ENCODE measurements at places on chromosomes 4 and X. TPM values are rescaled to one million over a fixed set of nuclear protein-coding genes. Genes with fewer than 3 reads are reported as not detected.
A peak's percentile ranks its signal among the peaks of the same experiment; 100 is the strongest.

DNA sequence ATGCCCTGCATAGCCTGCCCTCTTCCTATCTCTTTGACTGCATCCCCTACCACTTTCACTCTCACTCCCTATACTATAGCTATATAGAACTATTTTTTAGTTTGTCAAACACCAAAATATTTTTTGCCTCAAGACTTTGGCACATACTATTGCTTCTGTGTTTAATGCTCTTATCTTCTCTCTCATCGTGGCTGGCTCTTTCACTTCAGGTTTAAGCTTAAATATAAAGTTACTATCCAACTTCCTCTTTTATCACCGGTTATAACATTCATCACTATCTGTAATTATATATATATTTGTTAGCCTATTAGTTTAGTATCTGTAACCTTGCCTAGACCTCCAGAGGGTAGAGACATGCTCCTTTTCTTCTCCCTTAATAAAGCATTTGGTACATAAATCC lies 11.5 kb upstream of the HMGB2 start:
- no peaks in the 10 kb centered on the region for H3K36me3 ChIP-seq
- no peaks in the 10 kb centered on the region for H3K27me3 ChIP-seq
- no peaks in the 10 kb centered on the region for H3K4me1 ChIP-seq
- no peak overlapping the region for H3K27ac ChIP-seq

The MGARP gene
- 0.43 TPM for total RNA-seq

- H3K27ac ChIP-seq, result no peak overlapping the region
- H3K36me3 ChIP-seq, result no peaks in the 10 kb centered on the region
- no peak overlapping the region for H3K4me3 ChIP-seq
- H3K4me1 ChIP-seq, result no peaks in the 10 kb centered on the region
- DNase-seq, result no peak
- H3K27me3 ChIP-seq, result no peaks in the 10 kb centered on the region
Measured at GRCh38 chr4:36235306-36235705, 9.0 kb downstream of the ARAP2 start.

The MAPK10 gene
- total RNA-seq, result 89.1 TPM

DNA sequence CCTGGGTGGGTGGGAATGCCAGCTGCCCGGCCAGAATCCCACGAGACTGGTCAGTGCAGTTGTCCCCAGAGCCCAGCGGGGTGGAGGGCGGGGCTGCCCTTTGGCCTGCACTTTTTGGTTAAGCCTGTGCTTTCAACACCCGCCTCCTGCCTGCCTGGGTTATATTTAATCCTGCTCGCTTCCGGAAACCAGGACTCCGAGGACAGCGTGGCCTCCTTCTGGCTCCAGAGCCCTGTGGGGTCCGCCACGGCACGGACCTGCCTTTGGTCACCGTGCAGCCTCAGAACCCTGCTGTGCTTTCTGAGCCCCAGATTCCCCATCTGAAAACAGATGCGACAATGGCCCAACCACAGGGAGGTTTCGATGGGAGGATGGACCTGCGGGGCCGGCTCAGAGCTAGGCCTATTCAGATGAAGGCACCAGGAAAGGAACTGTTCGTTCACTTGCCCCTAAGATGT lies 29.4 kb upstream of the KIAA0232 start:
- DNase-seq, result no peak
- no peaks in the 10 kb centered on the region for H3K27me3 ChIP-seq
- H3K27ac ChIP-seq, result no peak overlapping the region
- H3K4me3 ChIP-seq, result no peak overlapping the region
- peaks cover 17% of the 10 kb centered on the region for H3K4me1 ChIP-seq
- H3K36me3 ChIP-seq, result no peaks in the 10 kb centered on the region

The FRG2 gene
- not detected for total RNA-seq

- no peak overlapping the region for H3K4me3 ChIP-seq
- DNase-seq, result no peak
- no peak overlapping the region for H3K27ac ChIP-seq
- H3K27me3 ChIP-seq, result no peaks in the 10 kb centered on the region
- no peaks in the 10 kb centered on the region for H3K36me3 ChIP-seq
- H3K4me1 ChIP-seq, result no peaks in the 10 kb centered on the region
Measured at GRCh38 chr4:120348948-120349347, 282.3 kb upstream of the MAD2L1 start.

DNA sequence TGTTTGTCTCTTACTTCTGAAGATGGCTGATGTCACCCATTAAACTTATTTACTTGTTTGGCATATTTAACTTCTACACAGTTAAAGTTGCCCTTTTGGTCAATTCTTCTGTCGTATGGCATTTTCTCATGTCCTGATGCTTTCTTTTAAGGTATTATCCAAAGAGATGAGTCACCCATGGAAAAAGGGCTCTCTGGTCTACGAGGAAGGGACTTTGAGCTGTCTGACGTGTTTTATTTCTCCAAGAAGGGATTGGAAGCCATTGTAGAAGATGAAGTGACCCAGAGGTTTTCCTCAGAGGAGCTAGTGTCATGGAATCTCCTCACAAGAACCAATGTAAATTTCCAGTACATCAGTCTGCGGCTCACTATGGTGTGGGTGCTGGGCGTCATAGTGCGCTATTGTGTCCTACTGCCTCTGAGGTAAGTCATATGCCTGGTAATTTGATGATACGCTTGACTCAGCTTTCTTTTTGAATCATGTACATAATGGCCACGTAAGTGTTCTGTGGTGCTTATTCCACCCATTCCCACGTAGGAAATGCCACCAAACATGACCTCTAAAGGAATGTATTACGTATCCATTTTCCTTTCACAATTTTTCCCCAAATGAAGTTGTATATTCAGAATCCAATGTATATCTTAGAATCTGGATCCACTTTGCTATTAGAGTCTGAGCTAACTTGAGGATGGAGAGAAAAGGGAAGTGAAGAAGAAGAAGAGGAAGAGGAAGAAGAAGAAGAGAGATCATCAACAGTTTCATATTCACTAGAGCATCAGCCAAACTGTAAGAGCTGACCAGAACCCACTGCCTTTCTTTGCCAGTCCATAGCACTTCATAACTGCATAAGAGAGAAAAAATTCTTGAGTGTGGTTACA lies 45.7 kb downstream of the GPAT3 start:
- H3K36me3 ChIP-seq, result no peaks in the 10 kb centered on the region
- peaks cover 8% of the 10 kb centered on the region for H3K4me1 ChIP-seq
- no peak for DNase-seq
- no peaks in the 10 kb centered on the region for H3K27me3 ChIP-seq
- no peak overlapping the region for H3K4me3 ChIP-seq
- H3K27ac ChIP-seq, result no peak overlapping the region

The GRIA2 gene
- total RNA-seq, result not detected

GRCh38 chrX:125093852-125094251 lies 225.8 kb upstream of the TEX13C start:
- no peaks in the 10 kb centered on the region for H3K27me3 ChIP-seq
- H3K4me1 ChIP-seq, result no peaks in the 10 kb centered on the region
- H3K36me3 ChIP-seq, result no peaks in the 10 kb centered on the region
- H3K27ac ChIP-seq, result no peak overlapping the region
- no peak for DNase-seq
- H3K4me3 ChIP-seq, result no peak overlapping the region

GRCh38 chr4:139858436-139859205 lies 193.0 kb downstream of the MGST2 start:
- H3K27me3 ChIP-seq, result no peaks in the 10 kb centered on the region
- DNase-seq, result no peak
- no peaks in the 10 kb centered on the region for H3K36me3 ChIP-seq
- H3K27ac ChIP-seq, result no peak overlapping the region

DNA sequence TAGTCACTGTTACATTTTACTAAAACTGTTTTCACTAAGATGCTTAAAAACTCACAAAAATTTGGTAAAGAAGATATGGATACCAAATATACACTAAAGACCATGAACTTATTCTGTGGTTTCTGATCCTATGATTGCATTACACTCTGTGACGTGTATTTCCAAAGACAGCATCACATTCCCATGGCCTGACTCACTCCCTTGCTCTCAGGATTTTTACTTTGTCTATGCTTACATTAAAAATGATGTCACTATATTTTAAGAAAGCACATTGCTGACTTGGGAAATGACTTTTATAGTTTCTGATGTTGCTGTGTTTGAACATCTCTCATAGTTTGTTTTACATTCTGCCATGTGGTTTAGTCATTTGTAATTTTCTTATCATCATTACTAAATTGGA lies 327.9 kb upstream of the MAGEB18 start:
- no peak for DNase-seq
- H3K4me3 ChIP-seq, result no peak overlapping the region
- H3K27ac ChIP-seq, result no peak overlapping the region
- H3K36me3 ChIP-seq, result no peaks in the 10 kb centered on the region
- H3K4me1 ChIP-seq, result no peaks in the 10 kb centered on the region

The CFAP299 gene
- 6.0 TPM for total RNA-seq

GRCh38 chr4:123106747-123107146 lies 184.3 kb upstream of the NUDT6 start:
- no peak overlapping the region for H3K4me3 ChIP-seq
- no peaks in the 10 kb centered on the region for H3K4me1 ChIP-seq
- DNase-seq, result no peak
- H3K36me3 ChIP-seq, result no peaks in the 10 kb centered on the region

The UGT2B17 gene
- total RNA-seq, result 0.27 TPM

- H3K36me3 ChIP-seq, result no peaks in the 10 kb centered on the region
- no peaks in the 10 kb centered on the region for H3K27me3 ChIP-seq
- H3K4me3 ChIP-seq, result no peak overlapping the region
- no peaks in the 10 kb centered on the region for H3K4me1 ChIP-seq
- H3K27ac ChIP-seq, result no peak overlapping the region
- no peak for DNase-seq
Measured at GRCh38 chr4:31169846-31170245, 449.7 kb downstream of the PCDH7 start.

DNA sequence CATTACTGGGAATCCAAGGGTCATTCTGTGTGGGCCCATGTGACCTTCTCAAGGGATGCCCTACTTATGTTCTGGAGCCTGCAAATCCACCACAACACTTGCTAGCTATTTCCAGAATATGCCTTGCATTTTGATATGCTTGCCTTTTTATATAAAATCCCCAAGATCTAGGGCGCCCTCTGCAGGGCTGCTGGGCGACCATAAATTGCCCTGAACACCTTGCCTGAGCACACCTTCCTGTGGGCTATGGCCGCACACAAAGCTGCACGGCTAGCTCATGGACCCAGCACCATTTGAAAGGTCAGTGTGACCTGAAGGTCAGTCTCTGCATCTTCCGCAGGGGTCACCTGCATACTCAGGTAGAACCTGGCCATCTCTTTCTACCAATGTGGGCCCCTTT lies 311.7 kb downstream of the NLGN4X start:
- no peaks in the 10 kb centered on the region for H3K36me3 ChIP-seq
- no peaks in the 10 kb centered on the region for H3K4me1 ChIP-seq
- H3K4me3 ChIP-seq, result no peak overlapping the region
- H3K27me3 ChIP-seq, result no peaks in the 10 kb centered on the region

The HEPH gene
- total RNA-seq, result 8.2 TPM

- no peaks in the 10 kb centered on the region for H3K27me3 ChIP-seq
- no peaks in the 10 kb centered on the region for H3K36me3 ChIP-seq
- peak within 1 kb of the TSS; percentile 70 for H3K4me3 ChIP-seq
- peaks cover 15% of the 10 kb centered on the region for H3K4me1 ChIP-seq
- H3K27ac ChIP-seq, result peak within 1 kb of the TSS; percentile 80
Measured at GRCh38 chrX:40647307-40648197, at the start of gene CXorf38. TSS of gene CXorf38 (minus strand) at chrX:40647561. CDS start at chrX:40647520, 41 bp downstream.

DNA sequence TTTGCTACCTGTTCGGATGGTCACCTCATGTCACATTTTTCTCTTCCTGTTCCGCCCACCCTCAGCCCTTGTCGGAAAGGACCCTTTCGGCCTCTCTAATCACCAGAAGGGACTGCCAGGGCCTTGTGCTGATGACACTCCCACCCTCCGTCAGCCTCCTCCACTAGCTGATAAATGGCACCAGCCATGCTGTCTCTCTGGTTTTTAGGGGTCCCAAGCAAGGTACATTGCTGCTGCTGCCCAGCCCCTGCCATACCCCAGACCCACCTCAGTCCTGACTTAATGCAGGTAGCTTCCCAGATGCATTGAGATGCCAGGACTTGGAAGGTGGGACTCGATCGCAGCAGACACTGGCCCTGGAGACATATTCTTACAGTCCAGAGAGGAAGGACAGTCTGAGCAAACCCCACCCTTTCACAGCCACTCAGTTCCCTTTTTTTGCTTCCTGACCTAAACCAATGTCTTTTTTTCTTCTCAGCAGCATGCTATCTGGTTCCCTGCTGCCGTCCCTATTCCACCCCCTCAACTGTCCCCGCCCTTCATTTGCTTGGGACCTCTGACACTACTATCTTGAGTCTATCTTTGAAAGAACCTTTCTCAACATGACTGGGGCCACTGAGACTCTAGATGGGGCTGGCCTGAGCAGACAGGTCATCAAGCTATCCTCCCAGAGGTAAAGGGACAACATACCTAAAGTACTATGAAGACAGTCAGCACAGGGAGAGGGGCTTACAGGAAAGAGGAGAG lies at the start of gene BTK:
TSS of gene BTK (minus strand) at position 397 of the 747 bp plus-strand sequence. CDS start 10,907 bp downstream, outside the sequence.
- DNase-seq, result peak; percentile 46
- H3K27ac ChIP-seq, result no peak within 1 kb of the TSS
- H3K36me3 ChIP-seq, result no peaks in the 10 kb centered on the region
- H3K4me3 ChIP-seq, result peak within 1 kb of the TSS; percentile 18
- no peaks in the 10 kb centered on the region for H3K4me1 ChIP-seq

DNA sequence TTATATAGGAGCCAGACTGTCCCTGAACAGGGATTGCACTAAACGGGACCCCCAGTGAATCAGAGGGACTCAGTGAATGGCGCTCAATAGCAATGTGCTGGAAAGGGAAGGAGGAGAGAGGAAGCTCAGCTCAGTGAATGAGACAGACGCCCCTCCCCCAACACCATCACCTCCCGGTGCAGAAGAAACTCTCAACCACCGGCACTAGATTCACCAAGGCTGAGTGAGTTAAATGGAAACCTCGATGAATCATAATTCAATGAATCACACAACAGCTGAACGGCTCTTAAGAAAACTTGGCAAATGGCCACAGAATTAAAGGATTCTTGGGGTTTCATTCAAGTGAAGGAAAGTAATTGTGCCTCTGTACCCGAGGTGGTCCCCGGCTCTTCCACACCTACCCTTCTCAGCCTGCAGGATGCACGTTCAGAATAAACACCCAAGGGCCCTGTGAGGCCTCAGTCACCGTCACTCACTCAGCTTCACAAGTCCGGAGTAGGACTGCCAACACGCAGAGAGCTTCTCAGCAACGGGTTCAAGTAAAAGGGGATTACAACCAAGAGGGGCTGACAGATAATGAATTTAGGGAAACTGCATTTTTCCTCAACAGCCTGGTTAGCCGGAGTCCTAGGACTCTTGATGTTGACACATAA lies 29.3 kb downstream of the CRMP1 start:
- no peaks in the 10 kb centered on the region for H3K27me3 ChIP-seq
- no peaks in the 10 kb centered on the region for H3K36me3 ChIP-seq
- no peak for DNase-seq

DNA sequence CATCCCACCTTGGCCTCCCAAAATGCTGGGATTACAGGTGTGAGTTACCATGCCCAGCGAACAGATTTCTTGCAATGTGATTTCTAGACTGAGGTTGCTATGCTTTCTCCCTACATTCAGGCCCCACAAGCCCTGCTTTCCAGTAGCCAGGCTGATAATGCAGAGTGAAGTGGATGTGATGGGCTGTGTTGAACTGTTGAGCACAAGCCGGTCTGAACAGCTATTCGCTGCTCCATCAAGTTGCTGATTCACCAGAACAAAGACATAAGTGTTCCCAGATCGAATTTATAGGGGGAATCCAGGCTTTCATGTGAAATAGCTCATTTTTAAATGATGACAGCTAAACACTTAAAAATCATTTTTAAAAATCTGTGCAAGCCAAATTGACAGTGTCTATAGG lies 8.0 kb downstream of the NIPAL1 start:
- DNase-seq, result no peak
- H3K4me3 ChIP-seq, result no peak overlapping the region
- no peak overlapping the region for H3K27ac ChIP-seq
- H3K27me3 ChIP-seq, result no peaks in the 10 kb centered on the region
- H3K36me3 ChIP-seq, result no peaks in the 10 kb centered on the region

- H3K36me3 ChIP-seq, result no peaks in the 10 kb centered on the region
- H3K27me3 ChIP-seq, result no peaks in the 10 kb centered on the region
- H3K27ac ChIP-seq, result no peak overlapping the region
- no peak for DNase-seq
- H3K4me3 ChIP-seq, result no peak overlapping the region
Measured at GRCh38 chr4:95602872-95603271, 54.1 kb upstream of the UNC5C start.
